ENCODE measurements at places on chromosomes 7 and 10. TPM values are rescaled to one million over a fixed set of nuclear protein-coding genes. Genes with fewer than 3 reads are reported as not detected.

PNLIP gene
- not detected for total RNA-seq

CPXM2 gene
- total RNA-seq, result 2.9 TPM

KNDC1 gene
- 19.3 TPM for total RNA-seq

KIF11 gene
- total RNA-seq, result 59.2 TPM

DNA sequence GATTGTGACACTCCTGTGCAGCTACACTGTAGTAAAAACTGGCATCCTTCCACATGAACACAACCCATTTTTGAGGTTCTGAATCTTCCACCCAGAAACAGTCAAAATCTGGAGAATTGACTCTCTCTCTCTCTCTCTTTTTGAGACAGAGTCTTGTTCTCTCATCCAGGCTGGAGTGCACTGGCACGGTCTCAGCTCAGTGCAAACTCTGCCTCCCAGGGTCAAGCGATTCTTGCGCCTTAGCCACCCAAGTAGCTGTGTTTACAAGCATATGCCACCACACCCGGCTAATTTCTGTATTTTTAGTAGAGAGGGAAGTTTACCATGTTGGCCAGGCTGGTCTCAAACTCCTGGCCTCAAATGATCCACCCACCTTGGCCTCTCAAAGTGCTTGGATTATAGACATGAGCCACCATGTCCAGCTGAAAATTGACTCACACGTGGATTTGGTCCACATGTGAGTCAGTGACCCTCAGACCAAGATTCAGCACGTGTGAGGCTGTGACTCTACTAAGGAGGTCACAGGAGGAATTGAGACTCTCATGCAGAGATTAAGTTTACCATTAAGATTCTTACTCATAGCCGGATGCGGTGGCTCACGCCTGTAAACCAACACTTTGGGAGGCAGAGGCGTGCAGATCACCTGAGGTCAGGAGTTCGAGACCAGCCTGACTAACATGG is 12.1 kb upstream of the ZNF107 start:
- no peaks in the 10 kb centered on the region for H3K4me1 ChIP-seq
- no peak overlapping the region for H3K27ac ChIP-seq
- no peak for DNase-seq
- H3K27me3 ChIP-seq, result no peaks in the 10 kb centered on the region

DNA sequence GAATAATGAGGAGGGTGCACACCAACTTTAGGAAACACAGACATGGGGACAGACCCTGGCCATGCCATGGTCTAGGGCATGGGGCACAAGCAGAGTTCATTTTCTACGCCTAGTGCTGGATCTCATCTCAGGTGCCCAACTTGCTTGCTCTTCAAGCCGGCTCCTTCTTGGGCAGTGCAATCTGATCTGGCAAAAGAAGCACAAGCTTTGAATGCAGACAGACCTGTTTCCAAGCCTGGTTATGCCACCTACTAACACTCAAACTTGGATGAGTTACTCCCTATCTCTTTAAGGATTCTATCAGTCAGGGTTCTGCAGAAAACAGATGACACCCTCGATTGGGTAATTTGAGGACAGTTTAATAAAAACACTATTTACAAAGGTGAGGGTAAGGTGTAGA is 34.9 kb upstream of the WAPL start:
- H3K27ac ChIP-seq, result no peak overlapping the region
- H3K27me3 ChIP-seq, result no peaks in the 10 kb centered on the region
- H3K4me3 ChIP-seq, result no peak overlapping the region
- DNase-seq, result no peak

DNA sequence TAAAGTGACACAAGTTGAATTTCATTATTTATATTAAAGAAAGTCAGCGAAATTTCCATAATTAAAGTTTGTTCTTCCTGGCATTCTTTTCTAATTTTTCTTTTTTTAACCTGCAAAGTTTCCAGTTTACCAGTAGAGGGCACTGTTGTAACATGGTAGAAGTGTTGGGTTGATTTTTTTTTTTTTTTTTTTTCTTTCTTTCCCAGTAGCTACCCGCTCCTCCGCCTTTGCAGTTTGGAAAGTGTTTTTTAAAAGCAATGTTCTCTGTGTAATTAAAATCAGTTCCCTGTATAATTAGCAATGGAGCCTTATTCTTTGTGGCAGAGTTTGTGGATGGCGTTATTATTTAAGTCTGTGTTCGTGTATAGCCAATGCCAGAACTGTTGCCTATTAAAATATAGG is 53.7 kb downstream of the TAF3 start:
- H3K27me3 ChIP-seq, result no peaks in the 10 kb centered on the region
- H3K4me1 ChIP-seq, result no peaks in the 10 kb centered on the region
- no peaks in the 10 kb centered on the region for H3K36me3 ChIP-seq
- H3K4me3 ChIP-seq, result no peak overlapping the region
- DNase-seq, result no peak

C7orf57 gene
- 0.56 TPM for total RNA-seq

DNA sequence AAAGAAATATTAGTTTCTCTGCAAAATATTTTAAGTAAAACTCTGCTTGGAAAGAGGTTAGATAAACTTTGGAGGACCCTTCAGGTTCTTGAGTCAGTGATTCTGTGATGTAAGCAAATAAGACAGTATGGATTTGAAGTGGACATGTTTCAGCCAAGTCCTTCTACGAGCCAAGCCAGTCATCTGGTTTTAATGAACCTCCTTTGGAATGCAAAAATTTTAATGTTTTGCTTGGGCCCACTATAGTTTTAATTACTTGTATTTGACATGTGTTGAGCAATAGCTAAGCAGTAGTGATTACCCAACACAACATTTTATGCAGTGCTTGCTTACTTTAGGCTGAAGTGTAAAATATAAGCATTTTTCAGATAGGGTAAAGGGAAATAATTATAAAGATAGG is 296.3 kb upstream of the SEMA3D start:
- no peak overlapping the region for H3K4me3 ChIP-seq
- H3K27me3 ChIP-seq, result no peaks in the 10 kb centered on the region
- DNase-seq, result no peak

- no peak for DNase-seq
- no peaks in the 10 kb centered on the region for H3K27me3 ChIP-seq
- H3K27ac ChIP-seq, result no peak overlapping the region
- no peaks in the 10 kb centered on the region for H3K4me1 ChIP-seq
- H3K36me3 ChIP-seq, result no peaks in the 10 kb centered on the region
Observed at GRCh38 chr10:13922586-13922985, 335.8 kb downstream of the PRPF18 start.

GRCh38 chr7:135971366-135971725 is 5.8 kb downstream of the MTPN start:
- H3K27ac ChIP-seq, result no peak overlapping the region
- H3K36me3 ChIP-seq, result no peaks in the 10 kb centered on the region
- H3K4me1 ChIP-seq, result no peaks in the 10 kb centered on the region
- no peak overlapping the region for H3K4me3 ChIP-seq
- H3K27me3 ChIP-seq, result no peaks in the 10 kb centered on the region
- no peak for DNase-seq

GRM3 gene
- total RNA-seq, result 3.4 TPM

HABP2 gene
- total RNA-seq, result not detected

OR2A42 gene
- not detected for total RNA-seq

MACC1 gene
- total RNA-seq, result 17.1 TPM

MYL10 gene
- 0.44 TPM for total RNA-seq

PAX4 gene
- not detected for total RNA-seq

- no peak for DNase-seq
- H3K27ac ChIP-seq, result no peak overlapping the region
- H3K4me1 ChIP-seq, result peaks cover 4% of the 10 kb centered on the region
- H3K36me3 ChIP-seq, result no peaks in the 10 kb centered on the region
Observed at GRCh38 chr10:79322616-79323543, 24.4 kb upstream of the PPIF start.

IQCE gene
- 4.9 TPM for total RNA-seq

DNA sequence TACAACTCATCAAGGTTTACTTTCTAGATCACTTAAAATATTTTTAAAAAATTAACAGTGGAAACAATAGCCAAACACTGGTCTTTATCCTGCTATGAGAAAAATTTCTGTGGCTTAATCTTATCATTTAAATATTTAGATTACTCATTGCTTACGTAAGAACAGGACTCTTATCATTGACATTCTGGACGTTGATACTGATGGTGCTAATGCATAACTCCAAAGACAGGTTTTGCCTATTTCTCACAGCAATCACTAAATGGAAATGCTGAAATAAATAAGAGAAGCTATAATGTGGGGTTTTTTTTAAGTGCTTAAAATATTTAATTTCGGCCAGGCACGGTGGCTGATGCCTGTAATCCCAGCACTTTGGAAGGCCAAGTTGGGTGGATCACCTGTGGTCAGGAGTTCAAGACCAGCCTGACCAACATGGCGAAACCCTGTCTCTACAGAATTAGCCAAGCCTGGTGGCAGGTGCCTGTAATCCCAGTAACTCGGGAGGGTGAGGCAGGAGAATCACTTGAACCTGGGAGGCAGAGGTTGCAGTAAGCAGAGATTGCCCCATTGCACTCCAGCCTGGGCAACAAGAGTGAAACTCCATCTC is 195.0 kb downstream of the HGF start:
- H3K4me1 ChIP-seq, result no peaks in the 10 kb centered on the region
- no peak overlapping the region for H3K4me3 ChIP-seq
- no peaks in the 10 kb centered on the region for H3K27me3 ChIP-seq
- DNase-seq, result no peak
- no peak overlapping the region for H3K27ac ChIP-seq

DNA sequence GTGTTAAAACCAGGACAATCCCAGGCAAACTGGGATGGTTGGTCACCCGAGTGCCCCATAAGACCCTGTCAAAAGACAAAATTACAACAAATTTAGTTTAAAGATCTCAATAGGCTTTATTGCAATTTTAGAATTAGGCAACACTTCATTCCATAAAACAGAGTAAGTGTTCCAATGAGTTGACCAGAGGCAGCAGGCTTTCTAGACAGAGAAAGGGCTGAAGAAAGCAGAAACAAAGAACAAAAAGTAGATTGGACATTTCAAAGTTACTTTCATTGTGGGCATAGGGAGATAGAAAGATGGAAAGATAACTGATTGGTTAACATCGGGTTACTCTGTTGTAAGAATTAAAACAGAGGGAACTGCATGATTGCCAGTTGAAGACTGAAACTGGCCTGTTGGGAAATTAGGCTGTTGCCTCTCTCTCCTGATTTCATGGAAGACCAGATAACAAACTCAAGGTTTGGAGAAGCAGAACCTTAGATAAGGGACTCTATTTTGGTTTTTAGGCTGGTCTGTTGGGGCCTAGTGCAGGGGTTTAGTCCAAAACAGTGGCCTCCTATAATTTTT is 36.3 kb downstream of the ENTPD1 start:
- no peaks in the 10 kb centered on the region for H3K36me3 ChIP-seq
- no peak overlapping the region for H3K4me3 ChIP-seq
- no peak for DNase-seq
- H3K27me3 ChIP-seq, result no peaks in the 10 kb centered on the region
- H3K4me1 ChIP-seq, result peaks cover 4% of the 10 kb centered on the region

DNA sequence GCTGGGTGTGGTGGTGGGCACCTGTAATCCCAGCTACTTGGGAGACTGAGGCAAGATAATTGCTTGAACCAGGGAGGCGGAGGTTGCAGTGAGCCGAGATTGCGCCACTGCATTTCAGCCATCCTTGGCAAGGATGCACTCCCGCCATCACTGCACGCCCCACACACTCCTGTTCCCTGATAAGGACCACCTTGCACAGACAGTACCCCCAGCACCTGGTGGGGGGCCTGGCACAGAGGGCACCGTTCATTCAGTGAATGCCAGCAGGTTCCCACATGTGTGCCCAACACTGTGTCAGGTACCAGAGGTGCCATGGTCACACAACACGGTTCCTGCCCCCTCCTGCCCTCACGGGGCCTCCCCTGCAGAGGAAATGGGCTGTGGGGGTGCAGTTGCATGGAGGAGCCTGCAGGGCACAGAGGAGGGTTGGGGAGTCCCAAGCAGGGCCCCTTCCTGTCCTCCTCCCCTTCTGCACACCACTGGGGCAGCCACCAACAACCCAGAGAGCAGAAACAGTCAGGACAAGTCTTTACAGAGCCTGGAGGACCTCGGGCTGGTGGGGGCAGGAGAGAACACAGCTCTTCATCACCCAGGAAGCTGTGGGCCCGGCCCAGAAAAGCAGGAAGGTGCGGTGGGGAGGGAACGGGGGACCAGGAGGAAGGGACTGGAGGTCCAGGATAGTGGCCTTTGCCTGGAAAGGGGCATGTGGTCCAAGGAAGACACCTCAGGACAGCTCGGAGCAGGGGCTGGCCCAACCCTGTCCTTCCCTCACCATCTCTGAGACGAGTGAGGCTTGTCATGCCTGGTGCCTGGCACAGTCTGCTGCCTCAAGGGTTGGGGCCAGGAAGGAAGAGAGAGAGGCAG is 7.1 kb downstream of the CRYGN start:
- no peak overlapping the region for H3K27ac ChIP-seq
- no peaks in the 10 kb centered on the region for H3K36me3 ChIP-seq
- no peaks in the 10 kb centered on the region for H3K27me3 ChIP-seq
- H3K4me3 ChIP-seq, result no peak overlapping the region
- peaks cover 5% of the 10 kb centered on the region for H3K4me1 ChIP-seq

GRCh38 chr7:876972-877311 is 588 bp downstream of the GET4 start:
- H3K27me3 ChIP-seq, result no peaks in the 10 kb centered on the region
- peak overlapping the region; percentile 81 for H3K27ac ChIP-seq
- H3K4me3 ChIP-seq, result peak overlapping the region; percentile 72
- H3K4me1 ChIP-seq, result no peaks in the 10 kb centered on the region

ENTPD1 gene
- total RNA-seq, result 2.2 TPM

DNA sequence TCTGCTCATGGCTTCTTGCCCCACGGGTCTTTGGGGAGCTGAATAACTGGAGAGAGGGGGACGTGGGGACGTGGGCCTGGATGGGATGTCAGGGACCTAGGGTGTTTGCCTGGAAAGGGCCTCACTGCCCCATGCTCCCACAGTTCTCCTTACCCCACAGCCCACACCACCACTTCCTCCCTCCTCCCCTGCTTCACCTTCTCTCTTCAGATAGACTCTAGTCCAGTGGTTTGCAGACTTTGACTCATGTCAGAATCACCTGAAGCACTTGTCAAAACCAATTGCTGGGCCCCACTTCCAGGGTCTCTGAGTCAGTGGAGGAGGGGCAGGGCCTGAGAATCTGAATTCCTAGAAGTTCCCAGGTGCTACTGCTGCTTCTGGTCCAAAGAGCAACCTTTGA is 327.4 kb downstream of the RPS24 start:
- no peak overlapping the region for H3K4me3 ChIP-seq
- H3K27me3 ChIP-seq, result no peaks in the 10 kb centered on the region
- no peak for DNase-seq
- H3K27ac ChIP-seq, result no peak overlapping the region
- peaks cover 12% of the 10 kb centered on the region for H3K4me1 ChIP-seq
- H3K36me3 ChIP-seq, result no peaks in the 10 kb centered on the region

- DNase-seq, result no peak
- peaks cover 9% of the 10 kb centered on the region for H3K4me1 ChIP-seq
- H3K27me3 ChIP-seq, result no peaks in the 10 kb centered on the region
- H3K36me3 ChIP-seq, result no peaks in the 10 kb centered on the region
- no peak overlapping the region for H3K27ac ChIP-seq
Observed at GRCh38 chr7:98137826-98138151, 31.1 kb downstream of the LMTK2 start.
